ENCODE measurements at places on chromosomes 2 and 18. TPM values are rescaled to one million over a fixed set of nuclear protein-coding genes. Genes with fewer than 3 reads are reported as not detected.

DNA sequence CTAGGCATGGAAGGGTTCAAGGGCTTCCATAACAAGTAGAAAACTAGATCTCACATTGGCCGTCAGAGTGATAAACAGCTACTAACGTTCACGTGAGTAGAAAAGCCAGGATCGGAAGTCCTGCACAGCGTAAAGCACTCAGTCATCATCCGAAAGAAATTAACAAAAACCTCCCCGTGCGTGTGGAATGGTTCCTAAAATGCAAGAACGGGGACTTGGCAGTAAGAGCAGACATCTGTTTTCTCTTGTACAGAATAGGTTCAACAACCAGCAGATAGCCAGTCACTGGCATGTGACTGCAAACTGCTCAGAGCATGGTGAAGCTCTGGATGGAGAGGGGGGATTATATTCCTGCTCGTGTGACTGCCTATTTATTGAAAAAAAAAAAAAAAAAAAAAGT, 106.9 kb upstream of the ITGB6 start:
- DNase-seq = peak; percentile 76

- DNase-seq = no peak
These were observed 638 bp downstream of the ST3GAL5 start for GRCh38 chr2:85888020-85888683.

Gene DOCK10
- total RNA-seq = 29.2 TPM

GRCh38 chr2:237074211-237074993, 11.3 kb upstream of the COPS8 start:
- no peak for DNase-seq

Gene DUSP19
- 4.5 TPM for total RNA-seq

DNA sequence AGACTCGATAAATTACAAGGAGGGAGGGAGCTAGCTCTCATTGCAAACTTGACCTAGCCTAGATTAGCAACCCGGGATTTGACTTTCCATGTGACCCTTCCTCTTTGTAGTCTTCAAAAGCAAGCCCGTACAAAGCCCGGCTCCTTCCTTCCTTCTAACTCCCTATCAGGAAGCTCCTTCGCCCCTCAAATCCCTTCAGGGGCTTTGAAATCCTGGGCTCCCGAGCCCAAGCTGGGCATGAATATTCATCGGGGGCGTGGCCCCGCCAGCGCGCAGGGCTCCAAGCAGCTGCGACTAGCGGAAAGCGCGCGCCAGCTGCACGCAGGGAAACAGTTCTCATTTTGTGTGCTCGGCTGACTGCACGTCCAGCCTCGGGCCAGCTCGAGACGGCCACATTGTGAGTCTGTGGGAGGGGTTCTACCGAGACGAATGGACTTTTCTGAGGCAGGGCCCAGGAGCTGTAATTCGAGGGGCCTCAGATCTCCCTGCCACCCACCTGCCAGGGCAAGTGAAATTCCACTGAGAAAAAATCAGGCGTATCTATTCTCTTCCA, 84.0 kb upstream of the PELI1 start:
- peak; percentile 75 for DNase-seq

- DNase-seq = peak; percentile 51
These were observed 126.8 kb downstream of the SEPTIN10 start for GRCh38 chr2:109486711-109487535.

Gene SLC25A12
- 13.9 TPM for total RNA-seq

DNA sequence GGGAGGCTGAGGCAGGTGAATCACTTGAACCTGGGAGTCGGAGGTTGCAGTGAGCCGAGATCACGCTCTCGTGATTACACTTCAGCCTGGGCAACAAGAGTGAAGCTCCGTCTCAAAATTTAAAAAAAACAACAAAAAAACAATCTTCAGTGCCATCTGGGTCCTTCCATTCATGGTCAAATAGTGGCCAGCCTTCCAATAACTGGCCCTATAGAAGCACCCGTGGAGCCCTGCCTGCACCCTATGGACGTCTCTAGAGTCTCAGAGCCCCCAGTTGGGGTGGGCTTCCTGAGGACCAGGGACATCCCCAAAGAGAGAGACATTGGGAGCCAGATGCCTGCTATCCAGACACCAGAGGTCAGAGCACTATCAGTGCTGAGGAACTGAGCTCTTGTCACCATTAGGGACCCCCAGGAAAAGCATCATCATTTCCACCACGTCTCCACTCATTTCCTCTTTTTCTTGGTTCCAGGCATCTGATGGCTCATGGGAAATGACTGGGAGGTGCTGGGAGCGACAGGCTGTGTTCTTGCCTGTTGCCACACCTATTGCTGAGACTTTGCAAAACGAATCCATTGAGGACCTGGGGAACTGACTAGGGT, 9.4 kb downstream of the NEU2 start:
- no peak for DNase-seq

- DNase-seq = no peak
These were observed 557.5 kb downstream of the ARHGAP15 start for GRCh38 chr2:143686585-143687164.

Gene ATOH8
- total RNA-seq = 23.2 TPM

DNA sequence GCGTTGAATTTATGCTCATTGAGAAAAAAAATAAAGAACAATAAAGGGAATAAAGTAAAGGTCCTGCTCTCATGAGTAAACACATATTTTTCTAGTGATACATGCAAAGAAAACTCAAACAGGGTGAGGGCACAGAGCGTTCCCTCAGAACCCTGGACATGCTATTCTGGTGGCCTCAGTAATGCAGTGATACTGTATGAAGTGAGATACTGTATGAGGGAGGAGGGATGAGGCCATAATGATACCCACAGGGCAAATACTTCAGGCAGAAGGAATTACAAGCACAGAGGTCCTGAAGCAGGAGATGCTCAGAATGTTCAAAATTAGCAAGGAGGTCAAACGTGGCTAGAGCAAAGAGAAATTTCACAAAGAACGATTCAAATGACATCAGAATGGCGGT, 28.4 kb upstream of the RNU4ATAC start:
- no peak for DNase-seq
